ENCODE measurements at places on chromosomes 1 and 21. TPM values are rescaled to one million over a fixed set of nuclear protein-coding genes. Genes with fewer than 3 reads are reported as not detected.

GRCh38 chr1:15417059-15417934, 7.6 kb downstream of the EFHD2 start:
- no peaks in the 10 kb centered on the region for H3K27me3 ChIP-seq
- peak; percentile 43 for DNase-seq
- H3K4me3 ChIP-seq: peak overlapping the region; percentile 13
- peaks cover 58% of the 10 kb centered on the region for H3K4me1 ChIP-seq
- peak overlapping the region; percentile 76 for H3K27ac ChIP-seq
- peaks cover 35% of the 10 kb centered on the region for H3K36me3 ChIP-seq

GRCh38 chr21:19013916-19014315, 610.3 kb upstream of the TMPRSS15 start:
- no peak overlapping the region for H3K27ac ChIP-seq
- DNase-seq: no peak
- no peaks in the 10 kb centered on the region for H3K36me3 ChIP-seq
- H3K27me3 ChIP-seq: no peaks in the 10 kb centered on the region

Gene LGR6
- not detected for total RNA-seq

DNA sequence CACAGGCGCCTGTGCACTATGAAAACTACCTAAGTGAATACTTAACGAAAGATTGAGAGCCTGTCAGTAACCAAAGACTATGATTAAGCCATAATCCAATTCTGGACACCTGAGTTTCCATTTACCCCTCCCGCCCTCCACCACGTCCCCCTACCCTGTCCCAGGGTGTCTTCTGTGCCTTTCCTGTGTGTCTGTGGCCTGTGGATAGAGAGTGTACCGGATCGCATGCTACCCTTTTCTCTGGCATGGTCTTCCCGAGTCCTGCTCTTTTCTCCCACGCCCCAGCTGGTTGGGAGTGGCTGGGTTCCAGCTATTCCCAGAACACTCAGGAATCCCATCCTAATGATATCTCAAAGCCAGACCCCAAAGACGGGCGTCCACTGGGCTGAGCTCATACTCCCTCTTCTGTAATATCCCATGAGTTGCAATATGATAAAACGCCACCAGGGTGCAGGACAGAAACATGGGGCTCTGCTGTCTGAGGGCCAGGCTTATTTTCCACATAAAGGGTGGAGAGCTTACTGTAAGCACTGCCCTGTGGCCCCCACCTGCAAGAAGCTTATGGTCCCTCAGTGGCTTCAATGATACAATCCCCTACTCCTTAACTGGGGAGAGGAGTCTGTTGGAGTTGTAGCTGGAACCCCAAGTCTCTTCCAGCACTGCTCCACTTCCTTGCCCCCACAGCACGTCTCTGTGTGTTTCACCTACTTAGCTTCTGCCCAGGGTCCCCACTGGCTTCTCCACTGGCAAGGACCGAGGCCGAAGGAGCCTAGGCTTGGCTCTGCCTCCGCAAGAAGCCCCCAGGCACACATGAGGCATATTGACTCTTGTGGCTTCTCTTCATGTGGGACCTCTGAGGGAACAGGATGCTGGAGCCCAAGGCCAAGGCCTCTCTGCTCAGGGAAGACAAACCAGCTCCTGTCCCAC, 17.6 kb upstream of the ALX3 start:
- H3K4me1 ChIP-seq: peaks cover 10% of the 10 kb centered on the region
- no peaks in the 10 kb centered on the region for H3K36me3 ChIP-seq
- peak; percentile 65 for DNase-seq

DNA sequence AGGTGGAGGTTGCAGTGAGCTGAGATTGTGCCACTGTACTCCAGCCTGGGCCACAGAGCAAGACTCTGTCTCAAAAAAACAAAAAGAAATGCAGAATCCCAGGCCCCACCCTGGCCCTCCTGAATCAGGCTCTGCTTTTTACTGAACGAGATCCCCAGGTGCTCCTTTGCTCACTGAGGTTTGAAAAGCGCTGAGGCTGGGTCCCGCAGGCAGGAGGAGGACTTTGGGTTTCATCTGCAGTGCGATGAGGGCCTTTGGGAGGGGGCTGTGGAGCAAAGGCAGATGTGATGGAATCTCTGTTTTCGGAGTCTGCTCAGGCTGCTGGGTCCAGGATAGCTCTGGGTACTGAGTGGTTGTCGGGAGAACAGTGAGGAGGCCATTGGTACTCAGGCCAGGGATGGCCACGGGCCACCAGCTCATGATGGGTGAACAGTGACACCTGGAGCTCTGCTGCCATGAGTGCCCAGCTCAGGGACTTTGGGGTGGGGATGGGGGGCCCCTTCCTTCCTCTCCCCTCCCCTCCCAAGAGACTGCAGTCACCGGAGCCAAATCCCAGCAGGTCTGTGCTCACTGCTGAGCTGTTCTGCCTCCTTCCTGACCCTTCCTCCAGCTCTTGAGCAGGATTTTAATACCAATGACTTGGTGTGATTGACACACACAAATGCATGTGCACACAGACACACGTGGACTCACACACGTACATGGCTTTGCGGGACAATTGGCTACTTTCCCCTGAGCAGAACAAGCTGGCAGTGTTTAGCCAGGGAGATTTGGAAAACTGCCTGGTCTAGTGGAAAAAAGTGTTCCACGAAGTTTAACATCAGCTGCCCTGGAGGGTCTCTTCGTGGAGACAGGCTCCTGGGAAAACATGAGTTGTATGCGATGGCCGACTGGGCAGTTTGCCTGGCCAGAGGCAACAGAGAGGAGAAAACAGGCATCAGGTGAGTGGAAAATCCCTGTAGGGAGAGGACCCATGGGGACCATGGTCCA, 3.6 kb upstream of the DHRS3 start:
- H3K36me3 ChIP-seq: no peaks in the 10 kb centered on the region
- H3K27ac ChIP-seq: no peak overlapping the region

DNA sequence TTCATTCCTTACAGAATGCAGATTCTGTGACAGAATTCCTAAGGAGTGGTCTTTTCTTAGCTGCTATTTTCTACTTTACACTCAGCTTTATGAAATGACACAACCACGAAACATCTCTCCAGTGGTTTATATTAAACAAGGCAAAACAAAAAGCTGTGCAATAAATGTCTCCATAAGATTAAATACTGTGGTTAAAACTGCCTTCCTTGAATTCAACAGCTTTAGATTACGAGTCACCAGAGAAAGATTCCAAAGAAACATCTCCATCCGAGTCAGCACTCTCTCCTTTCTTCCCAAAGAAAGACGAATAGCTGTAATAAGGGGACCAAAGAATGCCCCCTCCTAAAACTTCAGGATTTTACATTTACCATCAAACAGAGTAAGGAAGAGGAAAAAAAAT, 4.6 kb upstream of the C1orf87 start:
- no peak overlapping the region for H3K27ac ChIP-seq
- no peak for DNase-seq
- H3K36me3 ChIP-seq: no peaks in the 10 kb centered on the region

- no peaks in the 10 kb centered on the region for H3K27me3 ChIP-seq
- H3K36me3 ChIP-seq: peaks cover 20% of the 10 kb centered on the region
- peaks cover 35% of the 10 kb centered on the region for H3K4me1 ChIP-seq
- DNase-seq: peak; percentile 67
- H3K27ac ChIP-seq: peak overlapping the region; percentile 97
These were observed 12.9 kb downstream of the PLEKHM2 start for GRCh38 chr1:15696956-15697521.

Gene CNTN2
- not detected for total RNA-seq

GRCh38 chr1:46621930-46622329, 5.3 kb upstream of the MOB3C start:
- H3K4me1 ChIP-seq: peaks cover 10% of the 10 kb centered on the region
- DNase-seq: no peak
- H3K27ac ChIP-seq: no peak overlapping the region
- no peak overlapping the region for H3K4me3 ChIP-seq

DNA sequence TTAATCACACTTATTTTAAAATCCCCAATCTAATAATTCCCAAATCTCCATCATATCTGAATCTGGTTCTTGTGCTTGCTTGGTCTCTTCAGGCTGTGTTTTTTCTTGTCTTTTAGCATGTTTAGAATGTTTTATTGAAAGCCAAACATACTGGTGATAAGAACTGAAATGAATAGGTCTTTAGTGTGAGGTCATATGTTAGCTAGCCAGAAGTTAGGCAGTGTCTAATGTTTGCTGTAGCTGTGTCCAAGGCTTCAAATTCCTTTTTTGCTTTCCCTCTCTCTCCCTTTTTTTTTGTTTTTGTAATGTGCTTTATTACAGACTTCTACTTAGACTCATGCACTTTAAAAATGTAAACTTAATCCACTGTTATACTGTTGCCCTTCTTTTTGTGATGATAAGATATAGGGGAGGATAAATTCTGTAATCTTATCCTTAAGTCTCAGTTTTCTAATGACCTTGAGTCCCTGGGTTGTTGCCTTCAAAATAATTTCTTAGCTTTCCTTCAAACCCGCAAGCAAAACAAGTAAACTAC, 725.1 kb downstream of the BRINP3 start:
- H3K4me1 ChIP-seq: no peaks in the 10 kb centered on the region
- H3K4me3 ChIP-seq: no peak overlapping the region
- no peak overlapping the region for H3K27ac ChIP-seq
- H3K36me3 ChIP-seq: no peaks in the 10 kb centered on the region
- no peak for DNase-seq
- no peaks in the 10 kb centered on the region for H3K27me3 ChIP-seq

GRCh38 chr1:15146142-15146680, 7.3 kb upstream of the TMEM51 start:
- H3K27ac ChIP-seq: no peak overlapping the region
- H3K4me1 ChIP-seq: no peaks in the 10 kb centered on the region
- H3K36me3 ChIP-seq: no peaks in the 10 kb centered on the region
- H3K4me3 ChIP-seq: no peak overlapping the region
- DNase-seq: no peak

- no peak overlapping the region for H3K27ac ChIP-seq
- no peaks in the 10 kb centered on the region for H3K4me1 ChIP-seq
- H3K4me3 ChIP-seq: no peak overlapping the region
- DNase-seq: no peak
These were observed 91.6 kb downstream of the RNF220 start for GRCh38 chr1:44496541-44497171.

Gene LDLRAD1
- not detected for total RNA-seq

- no peaks in the 10 kb centered on the region for H3K27me3 ChIP-seq
- peak overlapping the region; percentile 84 for H3K27ac ChIP-seq
- no peak for DNase-seq
- H3K4me1 ChIP-seq: peaks cover 42% of the 10 kb centered on the region
- H3K36me3 ChIP-seq: peaks cover 2% of the 10 kb centered on the region
These were observed 1.5 kb downstream of the TMEM201 start for GRCh38 chr1:9590201-9590600.

DNA sequence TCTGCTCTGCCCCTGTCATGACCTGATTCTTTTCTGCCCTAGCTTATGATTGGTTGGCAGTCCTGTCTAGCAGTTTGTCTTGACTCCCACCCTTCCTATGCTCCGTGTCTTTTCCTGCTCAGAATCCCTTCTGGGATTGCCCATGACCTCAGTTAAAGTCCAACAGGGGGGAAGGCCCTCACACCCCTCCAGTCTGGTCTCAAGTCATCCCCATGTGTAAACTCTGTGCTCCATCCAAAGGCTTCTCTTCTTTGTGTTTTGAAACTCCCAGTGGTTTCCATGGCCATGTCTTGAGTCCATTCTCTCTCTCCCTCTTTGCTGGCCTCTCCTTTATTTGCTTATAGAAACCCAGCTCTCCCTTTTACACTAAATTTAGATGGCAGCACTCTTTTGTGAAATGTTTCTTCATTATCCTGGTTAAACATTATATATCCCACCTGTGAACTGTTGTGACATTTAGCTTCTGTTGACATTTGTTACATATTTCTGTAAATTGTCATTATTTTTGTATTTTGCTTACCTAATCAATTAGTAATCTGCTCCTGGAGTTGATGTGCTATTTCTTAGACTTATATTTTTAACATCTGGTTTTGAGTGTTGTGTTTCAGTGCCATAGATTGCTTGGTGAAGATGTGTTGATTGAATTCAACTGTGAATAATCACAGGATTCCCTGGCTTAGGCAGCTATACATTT, 48.9 kb upstream of the GCLM start:
- H3K27me3 ChIP-seq: peaks cover 7% of the 10 kb centered on the region
- DNase-seq: no peak
- no peaks in the 10 kb centered on the region for H3K4me1 ChIP-seq
- H3K4me3 ChIP-seq: no peak overlapping the region

- H3K36me3 ChIP-seq: no peaks in the 10 kb centered on the region
- H3K27ac ChIP-seq: no peak overlapping the region
- no peak overlapping the region for H3K4me3 ChIP-seq
- no peaks in the 10 kb centered on the region for H3K4me1 ChIP-seq
- H3K27me3 ChIP-seq: no peaks in the 10 kb centered on the region
These were observed 7.7 kb upstream of the PTGFRN start for GRCh38 chr1:116902027-116902426.
